ENCODE measurements at places on chromosomes 5 and 9.

DNA sequence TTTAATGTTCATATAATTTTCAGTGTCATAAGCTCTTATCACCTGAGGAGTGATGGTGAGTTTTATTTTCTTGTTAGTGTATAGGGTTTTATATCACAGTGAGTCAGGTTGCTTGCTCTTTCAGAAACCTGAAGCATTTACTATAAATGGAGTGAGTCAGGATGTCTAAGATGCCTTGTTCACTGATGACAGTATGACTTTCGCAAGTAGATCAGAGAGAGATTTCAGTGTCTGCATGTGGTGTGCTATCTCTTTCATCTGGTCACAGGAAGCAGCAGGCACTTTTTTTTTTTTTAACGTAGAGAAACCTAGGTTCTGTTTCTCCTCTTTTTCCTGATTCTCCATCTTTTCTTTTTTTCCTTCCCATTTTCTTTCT lies 237.1 kb downstream of the DMRTA1 start:
- DNase-seq = no peak

- no peak for DNase-seq
These were observed 22.8 kb downstream of the ACER2 start for GRCh38 chr9:19431361-19432171.

DNA sequence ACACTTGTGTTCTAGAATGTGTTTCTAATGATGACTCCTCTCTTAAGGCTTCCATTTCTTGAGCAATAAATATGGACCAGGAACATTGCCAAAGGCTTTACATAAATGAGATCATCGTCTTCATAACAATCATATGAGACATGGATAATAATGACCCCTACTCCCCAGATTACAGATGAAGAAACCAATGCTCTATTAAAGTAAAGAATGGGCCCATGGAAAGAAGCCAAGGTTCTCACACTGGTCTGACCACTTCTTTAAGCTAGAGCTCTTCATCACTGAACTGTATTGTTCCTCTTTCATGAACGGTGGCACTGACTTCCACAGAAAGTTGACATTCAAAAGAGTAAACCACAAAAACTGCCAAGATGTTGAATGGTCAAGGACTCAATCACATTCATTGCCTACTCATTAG lies 65.3 kb downstream of the MARCHF3 start:
- no peak for DNase-seq

GRCh38 chr9:124558777-124559470 lies 51.7 kb upstream of the NR5A1 start:
- DNase-seq = no peak

GRCh38 chr5:80622756-80623155 lies 31.7 kb upstream of the MSH3 start:
- no peak for DNase-seq

DNA sequence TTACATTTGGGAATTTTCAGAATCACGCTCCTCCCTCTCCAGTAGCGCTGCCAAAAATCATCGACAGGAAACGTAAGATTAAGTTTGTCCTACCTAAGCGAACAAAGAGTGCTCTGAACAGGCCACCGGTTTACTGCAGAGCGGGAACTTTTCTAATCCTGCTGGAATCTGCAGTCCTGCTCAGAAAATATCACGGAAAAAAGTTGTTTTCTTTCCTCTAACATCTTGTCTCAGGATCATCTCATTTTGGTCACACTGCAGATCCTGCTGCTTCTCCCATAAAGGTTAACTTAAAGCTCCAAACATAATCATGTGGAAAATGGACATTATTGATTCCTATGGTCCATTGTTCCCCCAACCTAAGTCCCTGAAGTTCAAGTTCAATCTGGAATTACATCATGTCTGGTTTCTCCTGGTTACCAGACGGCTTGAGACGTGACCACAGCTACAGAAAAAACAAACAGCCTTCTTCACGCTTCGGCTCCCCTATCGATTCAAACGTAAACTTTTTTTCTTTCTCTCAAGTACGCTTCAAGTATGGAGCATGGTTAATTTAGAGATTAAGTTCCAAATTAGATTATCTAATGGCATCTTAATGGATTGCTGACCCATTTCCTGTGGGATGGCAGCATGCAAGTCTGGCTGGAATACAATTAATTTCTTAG lies 217.6 kb downstream of the NFIB start:
- DNase-seq = peak; percentile 57
